ENCODE measurements at places on chromosomes 12 and 14.

DNA sequence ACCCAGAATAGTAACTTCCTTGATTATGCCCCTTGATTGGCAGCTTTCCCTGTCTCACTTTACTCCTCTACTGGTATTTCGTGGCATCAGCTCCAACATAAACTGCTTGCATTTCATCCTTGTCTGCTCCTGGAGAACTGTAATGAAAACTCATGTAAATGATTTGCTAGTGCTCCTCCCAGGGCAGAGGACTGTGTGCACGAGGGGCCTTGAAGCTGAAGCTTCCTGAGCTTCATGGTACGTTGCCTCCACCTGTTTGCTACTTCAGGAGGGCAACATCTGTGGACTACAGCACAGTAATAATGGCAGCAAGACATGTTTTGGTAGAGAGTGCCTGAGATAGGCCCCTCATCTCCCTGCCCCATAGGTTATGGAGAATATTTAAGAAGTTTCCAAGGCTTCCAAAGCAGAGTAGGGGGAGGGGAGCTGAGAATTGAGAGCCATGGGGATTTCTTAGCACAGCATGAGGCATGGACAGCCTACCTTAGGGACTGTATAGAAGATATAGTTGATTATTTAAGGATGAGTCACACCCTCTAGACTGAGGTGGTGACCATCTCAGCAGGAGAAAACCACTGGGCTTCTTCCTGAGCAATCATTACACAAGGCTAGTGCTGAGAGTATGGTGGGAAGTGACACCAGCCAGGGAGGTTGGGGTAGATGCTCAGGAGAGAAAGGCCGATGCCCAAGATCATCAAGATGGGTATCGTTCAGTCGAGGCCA is 29.5 kb downstream of the CCDC198 start:
- DNase-seq, result no peak

GRCh38 chr14:100386121-100386520 is 63.0 kb downstream of the SLC25A47 start:
- DNase-seq, result no peak

GRCh38 chr12:127640181-127640886 is 626.6 kb upstream of the TMEM132C start:
- no peak for DNase-seq

GRCh38 chr12:43282106-43282505 is 269.9 kb downstream of the ADAMTS20 start:
- no peak for DNase-seq

DNA sequence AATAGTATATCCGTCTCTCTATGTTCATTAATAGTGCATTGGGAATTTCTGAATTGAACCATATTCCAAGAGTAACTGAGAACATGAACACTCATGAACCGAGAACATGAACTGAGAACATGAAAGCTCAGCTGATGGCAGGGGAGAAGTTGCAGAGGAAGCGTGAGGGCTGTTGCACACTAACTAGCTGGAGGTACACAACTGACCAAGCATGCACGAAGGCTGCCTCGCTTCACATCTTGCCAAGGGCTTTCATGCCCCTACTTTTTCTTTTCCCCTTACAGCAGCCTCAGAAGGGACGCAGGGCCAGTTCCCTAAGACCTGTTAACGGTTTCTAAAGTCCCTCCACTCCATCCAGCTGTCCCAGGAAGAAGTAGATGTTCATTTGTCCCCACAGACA is 4.3 kb downstream of the RNASE1 start:
- no peak for DNase-seq

GRCh38 chr12:77606348-77606747 is 224.3 kb upstream of the NAV3 start:
- no peak for DNase-seq

- no peak for DNase-seq
These were observed 379.9 kb upstream of the PDE3A start for GRCh38 chr12:19988459-19988873.

DNA sequence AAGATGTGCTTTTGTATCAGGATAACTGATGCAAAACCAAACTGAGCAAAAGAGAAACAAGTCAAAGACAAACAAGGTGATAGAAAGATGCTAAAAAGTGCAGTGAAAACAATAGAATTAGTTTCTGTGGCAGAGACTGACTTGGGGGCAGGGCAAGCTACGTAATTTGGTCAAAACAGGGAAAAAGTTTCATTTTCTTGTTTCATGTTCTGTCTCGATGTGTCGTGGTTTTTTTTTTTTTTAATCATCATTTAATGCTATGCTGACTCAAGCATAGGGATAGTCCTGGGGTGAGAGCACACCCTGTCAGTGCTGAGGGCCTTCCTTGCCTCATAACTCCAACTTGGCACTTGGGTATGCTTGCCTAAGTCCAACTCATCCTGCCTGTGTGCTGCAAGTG is 144.1 kb upstream of the PTPRQ start:
- DNase-seq, result no peak

DNA sequence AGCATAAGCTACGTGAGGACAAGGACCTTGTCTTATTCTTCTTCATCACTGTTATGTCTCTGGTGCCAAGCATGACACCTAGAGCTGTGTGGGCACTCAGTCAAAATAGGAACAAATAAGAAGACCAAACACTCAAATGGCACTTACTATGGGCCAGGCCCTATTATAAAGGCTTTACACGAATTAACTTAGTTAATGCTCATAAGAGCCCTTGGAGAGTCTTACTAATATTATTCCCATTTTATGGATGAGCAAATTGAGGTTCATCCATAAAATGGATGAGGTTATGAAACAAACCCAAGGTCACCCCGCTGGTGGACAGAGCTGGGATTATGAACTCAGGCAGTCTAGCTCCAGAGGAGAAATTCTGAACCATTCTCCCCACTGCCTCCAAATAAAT is 47.7 kb downstream of the ISCA2 start:
- no peak for DNase-seq

DNA sequence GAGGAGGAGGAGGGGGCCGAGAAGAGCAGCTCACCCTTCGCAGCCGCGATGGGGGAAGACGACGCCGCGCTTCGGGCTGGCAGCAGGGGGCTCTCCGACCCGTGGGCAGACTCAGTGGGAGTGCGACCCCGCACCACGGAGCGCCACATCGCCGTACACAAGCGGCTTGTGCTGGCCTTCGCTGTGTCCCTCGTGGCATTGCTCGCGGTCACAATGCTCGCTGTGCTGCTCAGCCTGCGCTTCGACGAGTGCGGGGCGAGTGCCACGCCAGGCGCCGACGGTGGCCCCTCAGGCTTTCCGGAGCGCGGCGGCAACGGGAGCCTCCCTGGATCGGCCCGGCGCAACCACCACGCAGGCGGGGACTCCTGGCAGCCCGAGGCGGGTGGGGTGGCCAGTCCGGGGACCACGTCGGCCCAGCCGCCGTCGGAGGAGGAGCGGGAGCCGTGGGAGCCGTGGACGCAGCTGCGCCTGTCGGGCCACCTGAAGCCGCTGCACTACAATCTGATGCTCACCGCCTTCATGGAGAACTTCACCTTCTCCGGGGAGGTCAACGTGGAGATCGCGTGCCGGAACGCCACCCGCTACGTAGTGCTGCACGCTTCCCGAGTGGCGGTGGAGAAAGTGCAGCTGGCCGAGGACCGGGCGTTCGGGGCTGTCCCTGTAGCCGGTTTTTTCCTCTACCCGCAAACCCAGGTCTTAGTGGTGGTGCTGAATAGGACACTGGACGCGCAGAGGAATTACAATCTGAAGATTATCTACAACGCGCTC is 745 bp downstream of the TRHDE start:
- DNase-seq, result no peak

All from BJ (cell line).